Stromal cell of bone marrow (primary cell): ENCODE measurements at places on chromosomes 13 and 19.

DNA sequence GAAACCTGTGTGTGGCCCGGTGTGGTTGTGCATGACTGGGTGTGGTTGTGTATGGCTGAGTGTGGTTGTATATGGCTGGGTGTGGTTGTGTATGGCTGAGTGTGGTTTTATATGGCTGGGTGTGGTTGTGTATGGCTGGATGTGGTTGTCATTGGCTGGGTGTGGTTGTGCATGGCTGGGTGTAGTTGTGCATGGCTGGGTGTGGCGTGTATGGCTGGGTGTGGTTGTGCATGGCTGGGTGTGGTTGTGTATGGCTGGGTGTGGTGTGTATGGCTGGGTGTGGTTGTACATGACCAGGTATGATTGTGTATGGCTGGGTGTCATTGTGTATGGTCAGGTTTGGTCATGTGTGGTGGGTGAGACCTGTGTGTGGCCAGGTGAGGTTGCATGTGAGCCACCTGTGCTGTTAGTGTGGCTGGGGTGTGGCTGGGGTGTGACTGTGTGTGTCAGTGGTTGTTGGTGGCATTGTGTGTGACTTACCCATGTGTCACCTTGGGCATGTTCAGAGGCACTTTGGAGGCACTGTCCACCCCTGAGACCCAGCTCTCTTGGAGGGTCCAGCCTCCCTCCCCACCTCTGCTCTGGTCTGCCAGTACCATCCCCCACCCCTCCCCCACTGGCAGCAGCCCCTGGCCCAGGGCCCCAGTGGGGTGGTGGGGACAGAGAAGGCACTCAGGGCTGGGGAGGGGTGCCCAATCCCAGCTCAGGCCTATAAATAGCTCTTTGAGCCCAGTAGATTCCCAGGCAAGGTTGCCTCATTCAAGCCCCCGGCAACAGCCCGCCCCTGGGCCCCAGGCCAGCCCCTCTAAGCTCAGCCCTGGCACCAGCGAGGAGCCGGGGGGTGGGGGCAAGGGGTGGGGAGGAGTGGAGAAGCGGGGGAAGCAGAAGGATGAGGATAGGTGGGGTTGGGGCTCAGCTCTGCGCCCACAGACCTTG lies 3.9 kb upstream of the NCAN start:
- DNase-seq = no peak

- DNase-seq = no peak
These were observed 67.4 kb downstream of the CDADC1 start for GRCh38 chr13:49315036-49315565.

DNA sequence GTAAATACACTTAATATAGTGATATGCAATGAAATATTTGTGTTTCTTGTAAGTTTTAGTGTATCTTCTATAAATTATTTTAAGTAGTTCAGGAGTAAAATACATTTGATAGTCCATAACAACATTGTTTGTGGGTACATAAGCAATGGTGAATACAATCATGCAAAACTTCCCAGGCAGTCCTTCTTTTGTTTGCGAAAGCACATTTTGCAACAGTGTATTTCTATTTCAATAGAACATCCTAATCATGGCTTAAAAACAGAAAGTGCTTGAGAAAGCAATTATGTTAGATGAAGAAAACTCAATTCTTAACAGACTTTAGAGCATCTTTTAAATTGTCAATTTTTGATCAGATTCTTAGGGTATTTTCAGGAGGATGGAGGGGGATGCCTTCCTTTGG lies 155.6 kb downstream of the POSTN start:
- no peak for DNase-seq

DNA sequence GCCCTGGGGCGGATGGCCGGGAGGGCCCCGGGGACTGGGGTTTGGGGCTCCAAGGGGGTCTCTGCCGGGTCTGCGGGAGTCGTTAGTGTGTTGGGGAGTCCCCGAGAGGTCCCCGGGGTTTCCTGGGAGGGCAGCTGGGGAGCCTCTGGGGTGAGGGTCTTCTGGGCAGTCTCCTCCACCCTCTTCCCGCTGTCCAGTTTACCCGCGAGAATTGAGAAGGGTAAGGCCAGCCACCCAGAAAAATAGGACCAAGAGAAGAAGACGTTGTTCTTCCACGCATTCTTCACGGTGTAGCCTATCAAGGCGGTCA lies 1.0 kb upstream of the ETFB start:
- no peak for DNase-seq

- DNase-seq = no peak
These were observed 249.0 kb downstream of the LHFPL6 start for GRCh38 chr13:39353988-39354387.
